Cerebellar cortex (tissue), 1 donor: ENCODE measurements at places on chromosomes 3 and 15.
A peak's percentile ranks its signal among the peaks of the same experiment; 100 is the strongest.

GRCh38 chr3:58084788-58085543 lies 76.7 kb downstream of the FLNB start:
- no peak for DNase-seq

DNA sequence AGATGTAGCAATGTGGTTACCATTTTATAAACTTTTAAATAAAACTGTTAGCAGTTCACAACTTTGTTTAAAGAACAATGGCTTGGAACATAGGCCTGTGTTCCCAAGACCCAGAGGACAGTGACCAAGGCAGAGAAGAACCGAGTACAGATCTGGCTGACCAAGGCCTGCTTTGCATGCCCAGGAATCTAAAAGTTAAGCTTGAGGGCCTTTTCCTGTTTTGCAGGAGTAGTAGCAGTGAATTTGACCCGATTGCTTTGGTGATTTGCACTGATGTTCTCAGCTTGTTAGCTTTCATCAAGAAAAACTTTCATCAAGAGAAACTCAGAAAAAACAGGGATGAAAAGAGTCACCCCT lies 9.9 kb downstream of the FILIP1L start:
- no peak for DNase-seq

DNA sequence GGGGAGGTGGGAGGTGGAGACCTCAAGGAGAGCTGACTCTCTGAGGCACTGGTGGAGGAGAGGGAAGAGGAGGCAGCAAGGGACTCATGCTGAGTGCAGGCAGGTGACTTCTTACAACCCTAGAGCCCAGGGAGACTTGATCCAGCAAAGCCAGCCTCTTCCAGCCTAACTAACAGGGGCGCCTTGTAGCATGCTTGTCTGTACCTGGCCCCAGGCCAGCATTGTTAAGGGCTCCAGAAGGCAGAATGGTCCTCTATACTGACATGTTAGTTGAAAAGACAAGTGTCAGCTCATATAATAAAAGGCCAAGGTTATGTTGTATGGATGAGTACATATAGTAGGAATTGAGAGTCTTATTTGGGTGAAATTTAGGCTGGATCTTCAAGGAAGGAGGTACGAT lies 65.4 kb downstream of the CHDH start:
- no peak for DNase-seq

- peak; percentile 78 for DNase-seq
These were observed 107.1 kb upstream of the ICE2 start for GRCh38 chr15:60585743-60586708.

DNA sequence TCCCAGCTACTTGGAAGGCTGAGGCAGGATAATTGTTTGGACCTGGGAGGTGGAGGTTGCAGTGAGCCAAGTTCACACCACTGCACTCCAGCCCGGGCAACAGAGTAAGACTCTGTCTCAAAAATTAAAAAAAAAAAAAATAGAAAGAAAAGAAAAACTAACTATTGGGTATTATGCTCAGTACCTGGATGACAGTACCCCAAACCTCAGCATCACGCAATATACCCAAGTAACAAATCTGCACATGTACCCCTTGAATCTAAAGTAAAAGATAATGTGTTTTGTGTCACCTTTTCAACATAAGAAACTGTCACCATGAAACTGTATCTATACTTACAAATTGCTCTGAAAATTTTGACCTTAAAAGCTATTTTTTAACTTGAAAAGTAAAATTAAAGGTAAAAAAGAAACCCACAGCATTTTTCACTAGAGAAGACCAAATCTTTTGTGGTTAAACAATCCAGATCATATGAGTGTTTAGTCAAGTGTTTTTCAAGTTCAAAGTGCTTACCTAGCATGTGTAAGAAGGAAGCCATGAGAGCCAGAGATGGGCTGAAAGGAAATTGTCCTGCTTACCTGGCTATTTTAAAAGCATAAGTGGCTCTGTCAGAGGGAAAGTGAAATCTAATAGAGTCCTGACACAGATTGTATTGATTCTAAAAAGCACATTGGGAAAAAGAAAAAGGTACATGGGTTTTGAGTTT lies 50.5 kb downstream of the MYO1E start:
- no peak for DNase-seq

GRCh38 chr3:182737825-182738224 lies 55.5 kb upstream of the ATP11B start:
- no peak for DNase-seq

GRCh38 chr3:67713764-67714469 lies 59.5 kb upstream of the SUCLG2 start:
- no peak for DNase-seq

- DNase-seq = peak; percentile 52
These were observed 520 bp downstream of the TMEM42 start for GRCh38 chr3:44862226-44862637.

DNA sequence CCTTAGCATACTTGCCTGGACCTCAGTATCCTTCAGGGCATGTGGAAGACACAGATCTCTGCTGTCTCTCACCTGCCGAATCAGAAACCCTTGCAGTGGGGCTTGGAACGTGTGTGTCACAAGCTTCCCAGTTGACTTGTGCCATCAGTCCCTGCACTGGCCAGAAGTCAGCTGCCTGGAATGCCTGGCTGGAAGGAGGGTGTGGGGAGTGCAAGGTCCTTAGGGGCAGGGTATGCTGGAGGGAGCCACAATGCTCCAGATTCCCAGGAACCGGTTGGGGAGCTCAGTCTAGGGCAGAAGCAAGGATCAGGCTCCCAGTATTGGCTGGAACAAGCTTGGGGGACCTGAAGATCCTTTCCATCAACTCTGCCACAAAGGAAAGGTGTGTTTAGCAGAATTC lies 27.1 kb downstream of the SPSB4 start:
- DNase-seq = no peak

DNA sequence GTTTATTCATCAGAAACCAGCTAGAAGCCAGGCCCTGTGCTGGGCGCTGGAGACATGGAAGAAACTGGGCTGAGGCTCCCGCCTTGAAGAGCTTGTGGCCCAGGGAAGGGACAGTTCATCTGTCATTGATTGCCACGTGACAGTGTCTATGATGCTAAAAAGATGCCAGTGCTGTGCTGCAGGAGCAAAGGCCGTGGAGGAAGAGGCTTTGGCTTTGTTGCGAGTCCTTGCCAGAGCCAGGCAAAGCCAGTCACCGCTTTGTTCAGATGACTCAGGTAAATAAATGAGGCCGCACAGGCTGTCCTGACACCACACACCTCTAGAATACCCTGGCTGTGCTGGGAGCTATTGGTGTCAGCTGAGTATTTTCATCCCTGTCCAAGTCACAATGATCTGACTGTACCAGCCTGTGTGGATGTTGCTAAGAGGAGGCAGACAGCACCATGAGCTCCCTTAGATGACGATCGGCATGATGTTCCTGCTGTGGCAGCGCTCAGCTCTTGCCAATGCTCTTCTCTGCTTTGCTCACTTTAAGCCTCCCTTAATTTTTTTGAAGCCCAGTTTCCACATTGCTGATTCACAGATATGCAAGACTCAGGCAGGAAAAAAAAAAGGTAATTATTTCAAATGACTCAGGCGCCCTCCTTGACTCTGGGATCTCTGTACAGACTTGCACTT lies 77.5 kb downstream of the CCNL1 start:
- DNase-seq = no peak

GRCh38 chr15:71853543-71853942 lies 43.2 kb downstream of the NR2E3 start:
- DNase-seq = no peak

GRCh38 chr15:64046421-64047153 lies at the start of gene DAPK2:
Gene DAPK2, minus strand, starts transcription at chr15:64046485. Its CDS starts 6,224 bp downstream, at chr15:64040261.
- DNase-seq = peak; percentile 38

- DNase-seq = no peak
These were observed 47.8 kb downstream of the IQGAP1 start for GRCh38 chr15:90435652-90436337.

DNA sequence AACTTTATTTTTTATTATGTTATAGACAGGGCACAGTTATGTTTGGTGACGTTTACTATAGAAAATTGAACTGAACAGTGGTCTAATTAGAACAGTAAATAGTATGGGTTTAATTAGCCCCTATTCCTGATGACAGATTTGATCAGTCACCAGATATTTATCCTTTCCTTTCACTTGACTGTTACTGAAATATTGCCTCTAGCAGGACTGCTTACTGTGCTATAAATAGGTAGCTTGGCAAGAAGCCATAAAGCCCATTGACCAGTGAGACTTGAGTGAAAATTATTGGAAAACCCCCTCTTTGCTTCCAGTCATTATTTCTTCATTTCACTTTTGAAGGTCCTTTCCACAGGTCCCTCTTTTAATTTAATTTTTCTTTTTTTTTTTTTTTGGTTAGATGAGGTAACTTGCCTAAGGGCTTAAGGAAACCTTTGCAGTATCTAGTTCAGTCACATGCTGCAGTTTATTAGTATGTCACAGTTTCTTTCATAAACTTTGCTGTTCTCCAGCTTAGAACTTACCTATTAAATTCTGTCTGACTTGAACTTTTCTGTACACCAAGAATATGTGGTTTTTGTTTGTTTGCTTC lies 115.6 kb downstream of the ADAMTSL3 start:
- DNase-seq = no peak

- DNase-seq = peak; percentile 21
These were observed at the start of gene LARP6 for GRCh38 chr15:70853973-70854665. Gene LARP6, minus strand, starts transcription at chr15:70854157. Its CDS starts 69 bp downstream, at chr15:70854088.

DNA sequence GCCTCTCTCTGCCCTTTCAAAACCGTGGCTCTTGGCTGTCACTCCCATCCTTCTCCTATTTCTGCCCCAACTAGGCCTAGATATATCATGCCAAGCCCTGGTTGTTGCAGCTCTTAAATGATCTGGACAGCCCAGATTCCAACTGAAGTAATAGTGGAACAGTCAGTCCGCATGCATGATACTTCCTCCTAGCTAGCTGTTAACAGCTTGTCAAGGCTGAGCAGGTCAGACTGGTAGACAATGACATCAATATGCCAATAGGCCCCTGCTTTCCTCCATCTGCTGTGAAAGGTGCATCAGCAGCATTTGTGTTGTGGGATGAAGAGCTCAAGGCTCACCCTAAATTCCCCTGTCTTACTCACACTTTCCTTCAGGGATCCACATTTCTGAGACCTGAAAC lies 527.7 kb upstream of the TGFBR2 start:
- no peak for DNase-seq

DNA sequence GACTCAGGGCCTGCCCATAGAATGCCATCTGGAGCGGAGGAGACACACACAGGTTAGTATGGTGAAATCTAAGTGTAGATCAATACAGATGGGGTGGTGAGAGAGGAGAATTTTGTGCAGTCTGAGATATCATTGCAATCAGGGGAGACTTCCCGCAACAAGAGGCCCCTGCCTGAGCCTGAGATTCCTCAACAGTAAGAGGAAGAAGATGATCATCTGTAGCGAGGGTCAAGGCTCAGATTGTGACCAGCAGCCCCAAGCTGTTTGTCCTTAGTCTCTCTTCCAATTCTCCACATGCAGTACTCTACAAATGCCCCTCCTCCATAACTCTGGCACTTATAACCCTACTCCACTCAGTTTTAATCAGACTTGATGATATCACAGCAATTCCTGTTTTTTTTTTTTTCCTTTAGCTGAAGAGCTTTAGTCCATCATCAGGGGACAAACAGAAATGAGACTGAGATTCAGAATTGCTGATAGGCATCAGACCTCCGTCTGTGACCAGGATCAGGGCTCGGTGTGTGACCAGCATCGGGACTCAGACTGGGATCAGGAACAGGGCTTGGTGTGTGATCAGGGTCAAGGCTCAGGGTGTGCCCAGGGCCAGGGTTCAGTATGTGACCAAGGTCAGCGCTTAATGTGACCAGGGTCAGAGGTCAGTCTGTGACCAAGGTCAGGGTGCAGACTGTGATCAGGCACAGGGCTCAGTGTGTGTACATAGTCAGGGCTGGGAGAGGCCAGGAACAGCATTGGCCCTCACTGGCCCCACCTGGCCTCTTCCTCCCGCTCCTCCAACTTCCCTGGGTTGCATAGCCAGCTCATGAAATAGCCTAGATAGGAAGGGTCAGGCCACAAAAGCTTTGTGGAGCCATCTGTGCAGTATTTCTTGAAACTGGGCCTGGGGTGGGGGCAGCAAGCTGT lies 14.1 kb downstream of the LOXL1 start:
- DNase-seq = no peak

DNA sequence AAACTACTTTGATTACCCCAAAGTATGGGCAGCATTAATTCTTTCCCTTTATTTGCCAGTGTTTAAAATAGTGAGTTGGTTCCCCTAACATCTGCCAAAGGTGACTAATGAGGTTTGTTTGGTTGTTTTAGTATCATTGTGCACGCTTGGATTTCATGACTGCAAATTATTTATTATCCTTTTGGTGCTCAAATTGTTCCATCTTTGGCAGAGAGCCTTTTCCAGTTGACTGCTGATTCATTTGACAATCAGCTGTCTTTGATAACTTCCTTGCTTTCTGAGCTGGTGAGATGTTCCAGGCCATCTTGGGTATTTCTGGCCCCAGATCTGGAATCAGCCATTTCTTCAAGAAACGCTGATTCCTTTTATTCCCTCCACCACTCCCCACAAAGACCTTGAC lies 8.9 kb downstream of the DLEC1 start:
- no peak for DNase-seq

- DNase-seq = no peak
These were observed 25.8 kb upstream of the PLA2G4E start for GRCh38 chr15:42046597-42046996.
